GM04504 (cell line): ENCODE measurements at places on chromosomes 6 and 20.

- no peak for DNase-seq
These were observed 83.8 kb downstream of the TENT5A start for GRCh38 chr6:81668615-81669047.

- peak; percentile 99 for DNase-seq
These were observed 287.6 kb downstream of the ESR1 start for GRCh38 chr6:152094992-152095592.

DNA sequence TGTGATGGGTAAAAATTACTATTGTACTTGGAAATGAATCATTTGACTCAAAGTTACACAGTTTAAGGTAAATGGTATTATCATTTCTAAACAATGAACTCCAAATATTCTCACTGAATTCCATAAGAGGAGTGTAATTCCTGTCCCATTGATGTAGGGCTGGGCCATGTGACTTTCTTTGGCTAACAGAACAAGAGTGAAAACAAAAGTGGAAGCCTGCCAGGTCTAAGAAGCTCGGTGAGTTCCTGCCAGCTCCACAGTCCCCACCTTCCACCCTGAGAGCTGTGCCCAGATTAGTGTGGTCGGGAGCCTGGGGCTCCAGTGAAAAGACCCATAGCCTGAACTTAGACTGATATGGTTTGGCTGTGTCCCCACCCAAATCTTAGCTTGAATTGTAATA, 24.6 kb downstream of the TBXT start:
- no peak for DNase-seq

- DNase-seq = no peak
These were observed 42.6 kb downstream of the UQCC2 start for GRCh38 chr6:33668914-33669313.

GRCh38 chr20:57192311-57192710, 74.1 kb downstream of the BMP7 start:
- no peak for DNase-seq

DNA sequence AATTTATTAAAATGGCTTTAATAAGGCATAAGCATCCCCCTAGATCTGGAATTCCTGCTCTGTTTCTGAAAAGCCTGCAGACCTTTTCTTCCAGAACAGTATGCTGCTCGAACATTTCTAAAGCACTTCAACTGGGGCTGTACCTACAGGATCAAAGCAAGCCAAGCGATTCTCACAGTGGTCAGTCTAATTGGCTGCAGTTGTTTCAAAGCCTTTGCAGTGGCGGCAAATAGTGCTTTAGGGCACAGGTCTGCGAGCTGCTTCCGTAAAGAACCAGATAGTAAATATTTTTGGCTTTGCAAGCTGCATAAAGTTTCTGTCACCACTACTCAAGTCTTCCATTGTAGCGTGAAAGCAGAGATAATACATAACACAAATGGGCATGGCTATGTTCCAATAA, 88.9 kb upstream of the FBXL4 start:
- DNase-seq = no peak

GRCh38 chr6:83558975-83559374, 46.6 kb downstream of the PRSS35 start:
- no peak for DNase-seq

GRCh38 chr6:64476935-64477334, 841.3 kb downstream of the PHF3 start:
- DNase-seq = no peak

DNA sequence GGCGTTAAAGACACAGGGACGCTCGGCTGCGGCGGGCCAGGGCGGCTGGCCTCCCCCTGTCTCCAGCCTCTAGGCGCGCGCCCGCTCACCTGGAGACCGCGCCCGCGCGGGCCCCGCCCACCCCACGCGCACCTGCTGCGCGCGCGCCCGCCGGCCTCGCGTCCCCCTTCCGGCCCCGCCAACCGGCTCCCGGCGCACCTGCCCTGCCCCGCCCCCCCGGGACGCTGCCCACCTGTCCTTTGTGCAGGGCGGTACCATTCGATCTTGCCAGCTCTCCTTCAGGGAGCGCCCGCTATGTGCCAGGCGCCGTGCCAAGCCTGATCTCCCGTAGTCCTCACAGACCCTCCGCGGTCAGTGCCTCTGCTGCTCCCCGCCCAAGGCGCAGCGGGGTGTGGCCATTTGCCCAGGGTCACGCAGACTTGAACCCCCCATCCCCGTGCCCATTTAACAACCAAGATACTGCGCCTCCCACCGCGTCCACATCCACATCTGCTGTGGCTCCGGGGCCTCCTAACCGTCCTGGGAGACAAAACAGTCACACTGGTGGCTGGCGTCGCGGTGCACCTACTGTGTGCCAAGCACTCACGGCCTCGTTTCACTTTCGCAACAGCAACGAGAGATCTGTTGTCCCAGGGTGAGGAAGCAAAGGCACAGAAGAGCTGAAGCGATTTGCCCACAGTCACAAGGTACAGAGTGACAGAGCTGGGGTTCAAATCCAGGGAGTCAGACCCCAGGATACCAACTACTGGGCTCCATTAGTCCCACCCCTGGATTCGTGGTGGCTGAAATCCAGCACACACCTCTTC, 48.1 kb downstream of the NOL4L start:
- no peak for DNase-seq

DNA sequence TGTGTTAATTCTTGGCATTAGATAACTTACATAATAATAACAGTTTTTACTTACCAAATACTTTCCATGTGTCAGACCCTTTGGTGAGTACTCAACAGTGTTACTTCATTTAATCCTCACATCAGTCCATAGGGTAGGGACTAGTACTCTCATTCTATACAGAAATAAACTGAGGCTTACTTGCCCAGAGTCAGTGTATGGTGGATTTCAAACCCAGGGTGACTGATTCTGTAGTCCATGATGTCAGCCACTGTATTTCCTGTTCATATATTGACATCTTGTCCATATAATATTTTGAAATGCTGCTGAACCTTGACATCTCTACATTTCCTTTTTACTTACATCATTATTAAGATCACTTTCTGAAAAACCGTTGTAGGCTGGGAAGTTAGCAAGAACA, 2.5 kb upstream of the PNLDC1 start:
- DNase-seq = no peak

DNA sequence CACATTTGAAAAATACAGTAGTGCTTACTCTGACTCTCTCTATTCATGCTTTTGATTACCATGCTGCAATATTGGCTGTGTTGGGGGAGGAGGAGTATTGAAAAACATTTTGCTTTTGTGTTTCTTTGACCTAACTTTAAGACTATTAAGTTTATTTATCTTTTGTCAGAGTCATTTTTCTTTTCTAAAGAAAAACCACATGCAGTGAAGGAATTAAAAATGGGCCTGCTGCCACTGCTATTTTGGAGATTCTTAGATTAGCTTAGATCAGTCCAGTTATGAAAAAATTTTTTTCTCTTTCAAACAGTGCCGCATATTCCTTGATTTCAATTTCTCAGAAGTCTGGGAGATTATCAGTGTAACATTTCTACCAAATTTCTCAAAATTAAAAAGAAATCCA, 36.1 kb downstream of the BCKDHB start:
- DNase-seq = no peak

DNA sequence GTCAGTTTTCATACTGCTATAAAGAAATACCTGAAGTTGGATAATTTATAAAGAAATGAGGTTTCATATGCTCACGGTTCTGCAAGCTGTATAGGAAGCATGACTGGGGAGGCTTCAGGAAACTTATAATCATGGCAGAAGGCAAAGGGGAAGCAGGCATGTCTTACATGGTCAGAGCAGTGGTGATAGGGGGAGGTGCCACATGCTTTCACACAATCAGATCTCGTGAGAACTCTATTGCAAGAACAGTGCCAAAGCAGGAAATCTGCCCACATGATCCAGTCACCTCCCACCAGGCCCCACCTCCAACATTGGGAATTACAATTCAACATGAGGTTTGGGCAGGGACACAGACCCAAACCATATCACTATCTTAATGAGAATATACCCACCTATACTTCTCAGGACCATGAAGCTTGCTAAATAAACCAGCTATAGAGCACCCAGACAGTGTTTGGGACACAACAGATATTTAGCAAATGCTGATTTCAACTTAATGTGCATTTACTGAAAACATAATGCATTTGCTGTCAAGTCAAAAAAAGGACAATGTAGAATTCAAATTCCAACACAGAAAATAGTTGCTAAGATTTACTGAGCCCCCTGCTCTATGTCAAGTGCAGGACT, 63.8 kb downstream of the TNFRSF21 start:
- no peak for DNase-seq

DNA sequence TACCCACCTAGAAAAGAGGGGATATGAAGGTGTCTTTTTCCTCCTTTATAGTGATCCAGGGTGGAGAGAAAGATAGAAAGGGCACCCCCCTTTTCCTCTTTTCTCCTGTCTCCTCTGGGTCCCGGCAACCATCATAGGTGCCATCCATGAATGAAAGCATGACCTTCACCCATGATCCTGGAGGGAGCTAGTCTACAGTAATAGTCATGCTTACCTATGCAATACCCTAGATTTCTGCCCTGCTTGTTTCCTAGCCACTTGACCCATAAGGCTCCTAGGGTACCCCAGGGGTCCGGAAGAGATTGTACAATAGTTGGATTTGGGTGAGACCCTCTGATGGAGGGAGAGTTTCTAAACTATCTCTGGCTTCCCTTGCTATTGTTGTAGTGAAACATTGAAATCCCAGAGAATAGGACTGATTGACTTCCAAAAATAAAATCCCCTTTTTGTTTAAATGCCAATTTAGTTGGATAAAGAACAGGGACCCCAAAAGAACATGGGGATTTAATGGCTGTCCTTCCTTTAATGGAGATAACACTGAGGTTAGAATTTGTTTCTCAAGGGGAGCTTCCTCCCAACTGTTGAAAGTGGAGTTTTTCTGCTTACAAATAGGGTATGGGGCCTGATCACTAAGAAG, 366.8 kb upstream of the KHDRBS2 start:
- DNase-seq = no peak

GRCh38 chr6:137874204-137875057, 7.4 kb downstream of the TNFAIP3 start:
- no peak for DNase-seq

DNA sequence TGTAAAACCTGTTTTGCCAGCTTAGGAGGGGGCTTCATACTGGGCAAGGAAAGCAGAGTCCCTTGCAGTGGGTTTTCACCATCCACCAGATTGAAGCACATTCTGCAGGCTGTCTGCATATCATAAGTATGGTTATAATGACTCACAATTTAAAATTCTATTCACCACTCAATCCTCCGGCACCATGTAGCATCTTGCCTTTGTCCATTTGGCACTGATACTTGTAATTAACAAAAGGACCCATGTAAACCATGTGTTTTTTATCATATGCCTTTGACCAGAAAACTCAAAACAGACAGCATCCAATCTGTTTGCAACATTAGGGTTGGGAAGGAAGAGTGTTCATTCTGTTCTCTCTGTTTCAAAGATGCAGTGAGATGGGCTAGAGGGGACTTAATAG, 3.0 kb downstream of the CD83 start:
- no peak for DNase-seq

- DNase-seq = no peak
These were observed 42.4 kb upstream of the SLC4A11 start for GRCh38 chr20:3281437-3281836.

- no peak for DNase-seq
These were observed 50.1 kb downstream of the CEP43 start for GRCh38 chr6:167049275-167049674.

- no peak for DNase-seq
These were observed 36.3 kb upstream of the ID1 start for GRCh38 chr20:31568773-31569162.

DNA sequence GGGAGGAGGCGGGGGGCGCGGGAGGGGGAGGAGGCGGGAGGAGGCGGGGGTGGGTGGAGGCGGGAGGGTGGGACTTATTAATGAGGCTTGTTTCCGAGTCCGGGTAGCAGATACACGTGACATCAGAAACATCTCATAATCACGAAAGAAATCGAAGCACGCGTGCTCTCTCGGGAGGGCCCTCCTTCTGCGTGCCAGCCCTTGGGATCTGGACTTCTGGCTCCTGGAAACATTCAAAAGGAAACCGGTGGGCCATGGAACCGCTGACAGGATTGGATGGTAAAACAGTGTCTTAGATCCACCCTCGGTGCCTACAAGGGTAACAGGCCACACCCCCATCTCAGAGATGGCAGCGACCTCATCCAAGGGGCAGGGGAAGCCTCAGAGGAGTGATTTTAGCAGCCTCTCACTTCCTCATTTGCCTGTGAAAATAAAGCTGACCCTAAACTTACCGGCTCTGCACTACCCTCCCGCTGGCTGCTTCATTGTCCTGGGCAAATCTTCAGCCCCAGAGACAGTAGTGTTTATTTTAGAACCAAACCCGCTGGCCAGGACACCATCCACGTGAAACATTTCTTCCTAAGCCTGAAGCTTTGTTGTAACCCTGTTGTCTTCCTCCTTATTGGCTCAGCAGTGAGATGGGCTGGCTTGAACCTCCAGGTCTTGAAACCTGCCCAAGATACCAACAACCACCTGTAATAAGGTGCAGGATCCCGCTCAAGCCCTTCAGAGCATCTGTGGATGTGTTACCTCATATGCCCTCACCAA, 97.5 kb downstream of the PSMG4 start:
- no peak for DNase-seq

DNA sequence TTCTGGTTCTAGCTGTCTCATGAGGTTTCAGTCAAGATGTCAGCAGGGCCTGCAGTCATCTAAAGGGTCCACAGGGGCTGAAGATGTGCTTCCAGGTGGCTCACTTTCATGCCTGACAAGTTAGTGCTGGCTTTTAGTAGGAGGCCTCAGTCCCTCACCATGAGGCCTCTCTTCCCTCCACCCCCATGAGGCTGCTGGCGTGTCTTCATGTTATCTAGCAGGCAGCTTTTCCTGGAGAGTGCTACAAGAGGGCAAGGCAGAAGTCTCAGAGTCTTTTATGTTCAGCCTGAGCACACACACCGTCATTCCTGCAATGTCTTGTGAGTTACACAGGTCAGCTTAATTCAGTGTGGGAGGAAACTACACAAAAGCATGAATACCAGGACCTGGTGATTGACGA, 769.9 kb downstream of the HDGFL1 start:
- DNase-seq = no peak

- no peak for DNase-seq
These were observed 180.4 kb downstream of the ADGRG6 start for GRCh38 chr6:142482249-142482648.

GRCh38 chr6:106097411-106098231, 11.5 kb downstream of the PRDM1 start:
- DNase-seq = no peak

- DNase-seq = no peak
These were observed 67.8 kb downstream of the KLHL32 start for GRCh38 chr6:96992343-96992730.

DNA sequence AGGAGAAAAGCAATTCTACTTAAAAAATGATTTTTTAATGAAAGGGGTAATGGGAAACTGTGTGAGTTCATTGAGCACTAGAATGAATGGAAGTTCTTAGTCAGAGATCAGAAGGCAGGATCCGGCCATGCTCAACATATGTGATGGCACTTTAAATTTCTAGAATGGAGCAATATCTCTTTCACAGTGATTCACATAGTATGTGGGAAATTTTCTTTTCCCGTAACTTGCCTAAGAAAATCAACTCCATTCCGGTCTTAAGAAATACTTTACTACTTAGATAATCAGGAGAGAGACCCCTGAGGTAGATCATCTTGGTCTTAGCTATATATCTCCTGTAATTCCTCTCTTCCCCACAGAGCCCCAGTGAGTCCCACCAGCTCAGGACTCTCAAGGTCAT, 131.8 kb downstream of the SCML4 start:
- DNase-seq = no peak
